ELR (cell line): ENCODE measurements at places on chromosomes 7 and 10.

GRCh38 chr7:47256016-47256415, 325.9 kb downstream of the TNS3 start:
- DNase-seq, result no peak

DNA sequence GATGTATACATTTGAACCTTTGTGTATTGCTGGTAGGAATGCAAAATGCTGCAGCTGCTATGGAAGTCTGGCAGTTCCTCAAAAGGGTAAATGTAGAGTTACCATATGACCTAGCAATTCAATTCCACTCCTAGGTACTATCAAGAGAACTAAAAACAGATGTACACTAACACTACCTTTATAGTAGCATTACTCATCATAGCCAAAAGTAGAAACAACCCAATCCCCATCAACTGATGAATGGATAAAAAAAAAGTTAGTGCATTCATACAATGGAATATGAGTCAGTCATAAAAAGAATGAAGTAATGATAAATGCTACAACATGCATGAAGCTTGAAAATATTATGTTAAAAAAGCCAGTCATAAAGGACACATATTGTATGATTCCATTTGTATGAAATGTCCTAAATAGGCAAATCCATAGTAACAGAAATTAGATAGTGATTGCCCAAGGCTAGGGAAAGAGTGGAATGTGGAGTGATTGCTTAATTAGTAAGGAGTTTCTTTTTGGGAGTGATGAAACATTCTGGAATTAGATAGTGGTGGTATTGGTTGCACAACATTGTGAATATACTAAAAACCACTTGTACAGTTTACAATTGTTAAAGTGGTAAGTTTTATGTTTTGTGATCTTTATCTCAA, 96.4 kb upstream of the AOAH start:
- no peak for DNase-seq

DNA sequence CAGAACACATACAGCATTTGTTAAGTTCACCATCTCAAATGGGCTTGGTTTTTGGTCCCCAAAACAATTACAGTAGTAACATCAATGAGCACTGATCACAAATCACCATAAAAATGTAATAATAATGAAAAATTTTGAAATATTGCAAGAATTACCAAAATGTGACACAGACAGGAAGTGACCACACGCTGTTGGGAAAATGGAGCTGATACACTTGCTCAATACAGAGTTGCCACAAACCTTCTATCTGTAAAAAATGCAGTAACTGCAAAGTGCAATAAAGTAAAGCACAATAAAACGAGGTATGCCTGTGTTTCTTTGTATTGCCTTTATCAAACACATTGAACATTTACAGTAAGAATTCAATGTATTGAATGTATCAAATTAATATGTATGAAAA, 262.7 kb downstream of the CTNNA3 start:
- no peak for DNase-seq

- DNase-seq, result no peak
Observed at GRCh38 chr10:103155471-103156085, 37.5 kb downstream of the NT5C2 start.

DNA sequence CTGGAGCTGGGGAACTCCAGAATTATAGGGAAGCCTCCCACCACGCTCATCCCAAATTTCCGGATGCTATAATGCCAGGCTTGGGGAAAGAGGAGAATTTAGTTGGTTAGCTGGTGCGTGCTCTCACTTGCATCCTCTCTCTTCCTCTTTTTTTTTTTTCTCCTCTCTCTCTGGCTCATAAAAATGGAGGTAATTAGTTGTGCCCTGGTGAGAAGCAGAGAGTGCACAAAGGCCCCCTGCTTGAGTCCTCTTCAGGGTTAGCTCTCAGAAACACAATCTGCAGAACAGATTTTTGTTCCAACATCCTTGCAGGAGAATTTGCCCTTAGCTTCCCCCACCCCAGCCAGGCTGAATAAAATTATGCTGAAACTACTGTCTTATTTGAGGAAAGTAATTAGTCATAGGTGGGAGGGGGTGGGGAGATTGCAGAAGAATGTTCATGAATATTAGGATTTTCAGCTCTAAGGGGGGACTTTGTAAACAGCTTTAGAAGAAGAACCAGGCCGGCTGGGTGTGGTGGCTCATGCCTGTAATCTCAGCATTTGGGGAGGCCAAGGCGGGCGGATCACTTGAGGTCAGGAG, 7.6 kb downstream of the SERPINE1 start:
- peak; percentile 61 for DNase-seq

- no peak for DNase-seq
Observed at GRCh38 chr7:106358103-106358663, 73.4 kb upstream of the NAMPT start.

DNA sequence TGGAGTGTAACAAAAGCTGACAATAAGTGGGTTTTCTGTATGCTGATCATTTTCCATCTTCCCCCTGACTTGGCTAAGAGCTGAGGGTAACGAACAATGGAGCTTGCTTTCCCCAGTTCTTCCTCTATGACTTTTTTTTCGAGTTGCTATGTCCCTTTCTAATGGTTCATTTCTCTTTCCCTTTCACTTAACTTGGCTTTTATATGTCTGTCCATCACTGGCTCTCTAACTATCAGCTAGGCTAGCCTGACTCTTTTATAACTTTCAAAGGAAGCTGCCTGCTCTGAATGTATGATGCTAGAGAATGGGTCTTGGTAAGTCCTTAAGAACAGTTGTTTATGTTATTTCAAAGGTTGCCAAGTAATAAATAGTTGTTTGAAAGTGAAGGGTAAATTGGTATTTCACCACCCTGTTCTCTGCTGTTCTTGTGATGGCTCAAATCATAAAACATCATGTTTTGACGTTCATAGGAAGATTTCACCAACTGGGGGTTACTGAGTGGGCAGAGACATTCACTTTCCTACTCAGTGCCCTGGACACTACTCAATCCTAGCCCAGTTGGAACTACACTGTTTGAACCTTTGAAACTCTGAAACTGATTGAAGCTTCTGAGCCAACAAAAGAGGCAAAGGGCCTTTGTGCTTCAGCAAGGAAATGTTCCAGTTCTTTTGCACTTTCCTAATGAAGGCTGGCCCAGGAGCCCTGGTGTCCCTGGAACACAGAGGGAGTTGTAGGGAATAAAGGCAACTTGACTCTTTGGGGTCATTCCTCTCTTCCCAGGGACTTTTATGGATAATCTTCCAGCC, 85.4 kb upstream of the PHYHIPL start:
- DNase-seq, result no peak

GRCh38 chr7:104231054-104232046, 23.5 kb upstream of the ORC5 start:
- peak; percentile 73 for DNase-seq

DNA sequence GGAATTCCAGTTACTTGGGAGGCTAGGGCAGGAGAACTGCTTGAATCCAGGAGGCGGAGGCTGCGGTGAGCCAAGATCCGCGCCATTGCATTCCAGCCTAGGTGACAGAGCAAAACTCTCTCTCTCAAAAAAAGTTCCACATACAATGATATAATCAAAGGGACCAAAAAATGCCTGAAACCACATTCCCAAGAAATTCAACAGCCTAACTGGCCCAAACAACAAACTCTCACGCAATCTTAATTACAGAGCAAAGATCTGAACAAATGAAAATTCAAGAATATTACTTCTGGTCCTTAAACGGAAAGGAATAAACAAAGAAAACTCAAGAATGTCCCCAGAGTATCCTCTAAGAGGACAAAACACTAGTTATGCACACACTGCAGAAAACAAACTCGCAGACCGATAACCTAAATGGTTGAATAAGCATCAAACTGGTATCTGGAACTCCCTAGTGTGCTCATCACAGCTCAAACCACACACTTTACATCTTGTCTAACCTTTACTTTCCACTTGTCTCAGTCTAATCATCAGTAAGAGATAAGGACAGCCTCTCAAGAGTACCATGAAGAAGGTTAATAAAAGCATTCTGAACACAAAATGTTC, 3.7 kb downstream of the OGA start:
- DNase-seq, result no peak

- no peak for DNase-seq
Observed at GRCh38 chr7:95088536-95089215, 181.3 kb downstream of the PPP1R9A start.

DNA sequence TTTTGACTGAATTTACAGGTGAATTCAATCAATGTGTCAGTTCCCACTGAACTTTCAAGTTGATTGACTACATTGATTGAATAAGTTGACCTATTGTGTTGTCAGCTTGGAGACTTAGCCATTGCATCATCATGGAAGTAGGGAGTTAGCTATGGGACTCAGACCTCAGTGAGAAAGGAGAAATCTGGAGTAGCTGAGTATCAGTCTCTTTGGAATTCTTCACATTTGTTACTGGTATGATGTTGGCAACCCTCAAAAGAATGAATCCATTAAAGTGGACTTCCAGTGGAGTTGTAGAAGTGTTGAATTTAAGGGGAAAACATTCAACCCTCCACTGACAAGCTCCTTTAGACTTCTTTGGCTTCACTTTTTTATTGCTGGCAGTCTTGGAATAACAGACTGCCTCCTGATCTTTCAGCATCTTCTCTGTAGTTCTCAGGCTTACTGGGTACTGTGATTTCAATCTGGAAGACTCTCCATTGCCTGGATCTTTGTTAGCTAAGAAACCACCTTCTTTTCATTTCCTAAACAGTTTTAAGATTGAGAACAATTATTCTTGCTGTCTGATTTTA, 160.3 kb upstream of the NRP1 start:
- no peak for DNase-seq

GRCh38 chr10:28444031-28444430, 88.9 kb upstream of the WAC start:
- DNase-seq, result no peak
